ENCODE measurements at places on chromosomes 3 and 15.

GRCh38 chr15:67067930-67068551, 2.6 kb downstream of the SMAD3 start:
- no peak for DNase-seq

DNA sequence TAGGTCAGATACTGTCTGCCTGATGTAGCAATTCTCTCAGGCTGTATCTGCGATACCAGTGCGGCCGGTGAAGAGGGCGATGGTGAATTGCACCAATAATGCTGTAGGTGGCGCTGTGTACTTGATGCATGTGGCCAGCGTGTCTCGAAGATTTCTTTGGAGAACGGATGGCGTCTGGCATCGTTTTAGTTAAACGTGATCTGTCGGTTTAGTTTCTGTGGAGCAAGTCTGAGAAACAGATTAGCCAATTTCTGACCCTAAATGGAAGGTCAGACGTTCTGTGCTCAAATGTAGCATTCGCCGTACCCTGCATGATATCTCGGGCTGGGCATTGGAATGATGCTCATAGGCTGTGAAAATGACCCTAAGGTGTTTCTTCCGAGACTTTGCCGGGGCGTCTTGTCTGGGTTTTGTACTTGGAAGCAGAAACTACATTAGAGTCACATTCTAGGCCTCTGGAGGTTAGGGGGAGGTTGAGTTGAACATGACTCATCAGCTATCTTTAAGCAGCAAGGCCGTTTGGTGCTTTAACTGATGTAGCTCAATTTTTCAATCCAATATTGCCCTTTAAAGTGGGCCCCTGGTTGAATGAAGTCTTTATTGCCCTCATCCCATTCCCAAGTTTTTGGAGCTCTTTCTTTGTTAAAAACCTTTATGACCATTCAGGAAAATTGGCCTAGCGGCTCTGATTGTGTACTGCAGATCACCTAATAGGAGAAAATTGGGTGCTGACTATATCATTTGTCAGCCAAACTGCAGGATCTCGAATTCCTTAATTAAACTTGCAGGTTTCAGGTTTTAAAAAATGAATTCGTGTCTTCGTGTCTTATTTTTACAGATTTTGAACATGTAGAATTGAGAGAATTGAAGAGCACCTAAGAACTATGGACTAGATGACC, 80.0 kb downstream of the SQOR start:
- DNase-seq = peak; percentile 35

DNA sequence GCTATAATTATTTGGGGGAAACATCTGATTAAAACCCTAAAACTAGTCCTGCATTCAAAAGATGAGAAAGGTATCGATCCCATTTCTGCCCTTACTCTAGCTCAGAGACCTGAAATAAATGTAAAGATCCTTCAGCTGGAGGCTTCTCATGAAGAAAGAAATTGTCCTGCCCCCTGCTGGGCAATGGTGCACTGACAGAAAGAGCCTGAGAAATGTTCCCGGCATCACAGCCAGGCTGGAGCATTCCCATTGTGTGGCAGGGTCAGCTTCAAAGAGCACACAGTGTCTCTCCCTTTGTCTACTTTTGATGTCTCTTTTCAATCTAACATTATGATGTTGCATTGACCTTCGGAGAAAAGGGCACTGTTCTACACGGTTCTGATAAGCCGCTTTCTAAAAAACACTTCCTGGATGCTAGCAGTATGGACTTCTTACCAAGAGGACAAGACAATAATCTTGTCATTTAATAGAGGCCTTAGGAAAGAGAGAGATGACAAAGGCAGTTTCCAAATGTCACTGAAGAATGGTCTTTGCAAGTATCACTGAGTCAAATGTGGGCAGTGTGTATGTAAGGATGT, 287.5 kb downstream of the MAGI1 start:
- DNase-seq = peak; percentile 3

GRCh38 chr3:114411811-114412803, 118.3 kb downstream of the TIGIT start:
- peak; percentile 65 for DNase-seq

DNA sequence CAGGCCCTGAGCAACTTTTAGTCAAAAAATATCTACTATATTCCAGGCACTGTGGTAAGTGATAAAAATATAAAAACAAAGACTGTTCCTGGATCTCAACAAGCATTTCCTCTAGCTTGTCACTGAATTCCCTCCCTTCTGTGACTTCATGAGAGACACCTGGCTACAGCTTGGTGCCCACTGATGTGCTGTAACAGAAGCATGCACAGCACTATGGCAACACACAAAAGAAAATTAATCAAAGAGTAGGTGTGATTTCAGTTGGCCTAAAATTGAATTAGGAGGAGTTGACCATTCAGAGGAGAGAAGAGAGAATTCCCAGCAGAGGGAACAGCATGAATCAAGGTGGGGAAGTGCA, 158.9 kb upstream of the LPP start:
- DNase-seq = no peak

DNA sequence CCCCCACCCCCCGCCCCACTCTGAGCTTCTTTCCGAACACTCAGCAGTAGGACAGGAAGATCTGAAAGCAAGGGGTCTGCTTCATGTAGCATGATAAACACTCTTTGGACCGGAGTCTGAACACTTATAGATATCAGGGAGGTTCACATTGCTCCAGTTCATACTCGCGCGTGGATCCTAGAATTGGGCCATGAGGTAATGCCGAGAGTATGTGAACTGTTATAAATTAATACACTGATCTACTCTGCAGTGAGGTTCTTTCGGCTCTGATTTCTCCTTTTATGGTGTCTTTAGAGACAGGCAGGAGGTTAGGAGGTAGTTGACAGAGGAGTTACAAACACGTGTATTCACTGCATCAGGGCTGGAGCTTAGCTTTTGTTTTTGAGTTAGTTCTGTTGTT, 223.0 kb downstream of the THSD4 start:
- DNase-seq = no peak

GRCh38 chr3:2623436-2623835, 486.7 kb downstream of the IL5RA start:
- no peak for DNase-seq

DNA sequence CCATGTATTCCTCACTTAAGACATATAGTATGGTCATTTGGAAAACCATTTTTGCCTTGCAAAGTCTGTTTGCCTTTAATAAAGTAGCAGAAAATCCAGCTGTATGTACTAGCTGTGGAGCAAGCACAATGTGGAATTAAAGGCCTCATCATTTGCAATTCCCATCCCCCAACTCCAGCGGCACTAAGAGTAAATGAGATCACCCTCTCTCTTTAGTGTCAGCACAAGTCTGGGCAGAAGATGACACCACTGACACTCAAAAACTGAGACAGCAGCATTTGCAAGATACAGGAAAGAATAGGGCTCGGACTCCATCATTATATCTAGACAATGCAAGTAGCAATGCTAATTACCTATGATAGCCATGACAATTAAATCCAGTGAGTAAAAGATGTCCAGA, 24.7 kb upstream of the DYNC1LI1 start:
- DNase-seq = no peak

All from HCT116 (cell line).